Activated CD8-positive, alpha-beta memory T cell treated with anti-CD3 and anti-CD28 coated beads, Interleukin-2, amount 50 U/mL, for 4 hours (primary cell): ENCODE measurements at places on chromosomes 1 and 21.

DNA sequence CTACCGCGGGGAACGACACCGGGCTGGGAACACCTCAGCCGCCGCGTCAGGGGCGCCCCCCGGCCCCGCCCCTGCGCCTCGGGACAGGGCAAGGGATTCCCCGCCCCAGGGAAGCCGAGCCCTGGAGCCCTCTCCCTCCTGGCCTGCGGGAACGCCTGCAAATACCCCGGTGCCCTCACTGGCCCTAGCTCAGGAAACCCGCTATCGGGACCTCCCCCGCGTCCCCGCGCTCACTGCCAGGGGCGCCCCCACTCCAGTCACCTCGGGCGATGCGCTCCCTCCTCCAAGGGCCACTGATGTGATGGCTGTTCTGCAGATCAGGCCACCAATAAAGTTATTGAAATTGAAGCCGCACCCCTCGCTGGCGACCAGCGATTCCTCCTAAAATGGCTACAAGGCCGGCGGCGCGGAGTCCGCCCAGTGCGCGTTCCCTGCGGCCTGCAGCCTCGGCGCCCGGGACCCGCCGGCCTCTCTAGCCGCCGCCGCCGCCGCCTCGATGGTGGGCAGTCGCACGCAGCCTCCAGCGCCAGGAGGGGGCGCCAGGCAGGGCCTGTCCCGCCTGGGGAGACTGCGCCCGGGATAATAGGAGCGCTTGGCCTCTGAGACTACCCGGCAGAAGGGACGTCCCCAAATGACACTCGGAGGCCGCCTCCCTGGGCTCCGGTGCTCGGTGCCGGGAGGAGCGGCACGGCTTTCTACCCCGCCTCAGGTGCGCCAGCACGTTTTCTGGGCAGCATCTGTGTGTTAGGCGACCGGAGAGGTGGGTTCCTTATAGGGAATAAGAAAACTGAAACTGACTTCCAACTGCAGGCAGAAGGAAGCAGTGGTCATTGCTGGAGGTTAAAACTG is at the start of gene PRKAB2:
PRKAB2 (minus strand) TSS at position 303 of the 849 bp plus-strand sequence. CDS start 326 bp downstream, outside the sequence.
- DNase-seq = peak; percentile 90

DNA sequence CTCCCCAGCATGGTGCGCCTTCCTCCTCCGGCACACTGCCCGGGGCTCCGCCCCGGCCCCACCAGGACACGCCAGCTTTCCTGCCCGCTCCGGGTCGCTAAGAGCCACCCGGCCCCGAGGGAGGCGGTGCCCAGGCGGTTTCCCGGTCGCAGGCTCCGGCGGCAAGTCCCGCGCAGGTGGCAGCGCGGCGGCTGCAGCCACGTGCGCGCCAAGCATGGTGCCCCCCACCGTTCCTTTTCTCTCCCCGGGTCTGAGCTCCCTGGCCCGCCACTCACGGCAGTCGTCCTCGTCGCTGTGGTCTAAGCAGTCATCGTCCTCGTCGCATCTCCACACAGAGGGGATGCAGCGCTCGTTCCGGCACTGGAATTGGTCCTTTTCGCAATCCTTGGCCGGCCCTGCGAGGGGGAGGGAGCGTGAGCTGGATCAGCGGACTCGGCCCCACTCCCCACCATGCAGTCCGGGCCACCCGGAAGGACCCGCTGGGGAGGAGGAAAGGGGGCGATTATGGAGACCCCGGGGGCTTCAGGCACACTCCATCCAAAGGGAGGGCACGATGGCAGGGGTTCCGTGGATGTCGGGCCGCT is 1.2 kb downstream of the LRP8 start:
- DNase-seq = peak; percentile 51

DNA sequence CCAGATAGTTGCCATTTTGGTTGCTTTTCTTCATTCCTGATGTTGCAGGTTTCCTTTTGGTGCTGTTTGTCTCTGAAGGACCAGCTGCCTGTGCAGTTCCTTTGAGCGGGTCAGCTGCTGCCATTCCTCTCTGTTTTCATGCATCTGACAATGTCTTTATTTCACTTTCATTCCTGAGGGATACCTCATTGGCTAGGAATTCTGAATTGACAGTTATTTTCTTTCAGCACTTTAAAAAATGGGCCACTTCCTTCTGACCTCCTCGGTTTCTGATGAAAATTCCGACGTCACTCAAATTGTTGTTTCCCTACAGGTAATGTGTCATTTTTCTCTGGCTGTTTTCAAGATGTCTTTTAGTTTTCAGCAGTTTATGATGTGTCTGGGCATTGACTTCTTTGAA is 24.8 kb downstream of the CCSAP start:
- DNase-seq = no peak

DNA sequence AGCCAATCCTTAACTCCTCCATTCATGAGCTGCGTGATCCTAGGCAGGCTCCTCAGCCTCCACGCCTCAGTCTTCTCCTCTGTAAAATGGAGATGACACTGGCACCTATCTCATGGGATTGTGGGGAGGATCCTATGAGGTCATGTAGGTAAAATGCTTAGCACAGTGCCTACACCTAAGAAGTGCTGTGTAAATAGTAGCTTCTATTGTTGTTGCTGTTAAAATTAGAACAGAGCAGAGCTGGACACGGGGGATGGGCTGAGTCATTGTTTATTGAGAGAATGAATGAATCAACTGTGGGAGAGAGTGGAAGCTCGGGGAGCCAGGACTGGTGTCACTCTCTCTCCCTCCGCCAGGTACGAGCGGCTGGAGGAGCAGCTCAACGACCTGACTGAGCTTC is 43.0 kb downstream of the TMCC2 start:
- no peak for DNase-seq

DNA sequence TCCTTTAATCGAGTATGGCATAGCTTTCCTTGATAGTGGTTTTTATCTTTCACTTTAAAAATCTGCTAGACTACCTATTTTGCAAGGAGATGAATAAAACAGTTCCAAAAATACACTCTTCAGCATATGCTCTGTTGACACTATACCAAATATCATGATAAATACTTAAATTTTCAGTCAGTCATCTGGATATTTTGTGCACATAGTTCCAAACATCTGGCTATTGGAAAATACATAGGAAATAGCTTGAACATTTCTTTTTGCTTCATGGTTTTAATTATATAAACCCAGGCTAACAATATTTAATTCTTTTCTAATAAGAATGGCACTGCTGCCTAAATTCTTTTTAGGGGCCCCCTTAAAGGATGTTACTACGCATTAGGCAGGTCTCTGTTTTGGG is 342.1 kb downstream of the NEGR1 start:
- no peak for DNase-seq

- DNase-seq = no peak
Observed at GRCh38 chr1:228976316-228976715, 241.0 kb downstream of the RHOU start.

- DNase-seq = no peak
Observed at GRCh38 chr1:18716112-18716784, 85.6 kb downstream of the PAX7 start.

GRCh38 chr1:155873860-155874259 is 14.5 kb downstream of the SYT11 start:
- DNase-seq = no peak

- no peak for DNase-seq
Observed at GRCh38 chr1:210358626-210359025, 29.9 kb downstream of the HHAT start.

- no peak for DNase-seq
Observed at GRCh38 chr21:26116456-26117011, 54.0 kb downstream of the APP start.

DNA sequence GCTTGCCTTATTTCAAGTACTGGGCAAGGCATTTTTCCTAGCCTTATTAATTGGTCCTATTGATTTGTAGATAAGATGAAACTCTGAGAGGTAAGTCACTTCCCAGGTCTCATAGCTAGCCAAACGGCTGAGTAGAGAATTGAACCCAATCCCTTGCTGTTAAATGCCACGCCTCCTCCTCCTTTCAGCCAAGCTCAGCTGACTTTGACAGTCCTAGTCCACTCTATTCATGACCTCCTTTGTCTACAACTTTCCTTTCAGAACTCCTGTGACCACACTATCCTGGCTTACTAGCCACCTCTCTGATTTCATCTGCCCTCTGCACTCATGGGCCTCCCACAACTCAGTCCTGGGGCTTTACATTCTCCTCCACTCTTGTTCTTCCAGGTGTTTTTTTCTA is 3.9 kb upstream of the NGF start:
- no peak for DNase-seq

GRCh38 chr1:227911376-227911775 is 36.4 kb downstream of the WNT9A start:
- DNase-seq = no peak

- no peak for DNase-seq
Observed at GRCh38 chr1:166383137-166383536, 216.3 kb upstream of the FAM78B start.

- DNase-seq = no peak
Observed at GRCh38 chr1:13512472-13512871, 1.3 kb downstream of the LRRC38 start.

DNA sequence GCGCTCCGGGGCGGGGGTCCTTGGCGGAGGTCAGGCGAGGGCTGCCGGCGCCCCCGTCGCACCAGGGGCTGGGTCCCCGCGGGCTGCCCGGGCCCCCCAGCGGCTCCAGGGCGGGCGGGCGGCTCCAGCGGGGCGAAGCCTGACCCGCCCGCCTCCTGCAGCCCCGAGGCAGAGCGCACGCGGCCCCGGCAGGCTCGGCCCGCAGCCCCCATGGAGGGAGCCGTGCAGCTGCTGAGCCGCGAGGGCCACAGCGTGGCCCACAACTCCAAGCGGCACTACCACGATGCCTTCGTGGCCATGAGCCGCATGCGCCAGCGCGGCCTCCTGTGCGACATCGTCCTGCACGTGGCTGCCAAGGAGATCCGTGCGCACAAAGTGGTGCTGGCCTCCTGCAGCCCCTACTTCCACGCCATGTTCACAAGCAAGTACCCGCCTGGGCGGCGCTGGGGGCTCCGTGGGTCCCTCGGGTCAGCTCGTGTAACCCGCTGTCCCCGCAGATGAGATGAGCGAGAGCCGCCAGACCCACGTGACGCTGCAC is 817 bp downstream of the KLHL17 start:
- DNase-seq = no peak

DNA sequence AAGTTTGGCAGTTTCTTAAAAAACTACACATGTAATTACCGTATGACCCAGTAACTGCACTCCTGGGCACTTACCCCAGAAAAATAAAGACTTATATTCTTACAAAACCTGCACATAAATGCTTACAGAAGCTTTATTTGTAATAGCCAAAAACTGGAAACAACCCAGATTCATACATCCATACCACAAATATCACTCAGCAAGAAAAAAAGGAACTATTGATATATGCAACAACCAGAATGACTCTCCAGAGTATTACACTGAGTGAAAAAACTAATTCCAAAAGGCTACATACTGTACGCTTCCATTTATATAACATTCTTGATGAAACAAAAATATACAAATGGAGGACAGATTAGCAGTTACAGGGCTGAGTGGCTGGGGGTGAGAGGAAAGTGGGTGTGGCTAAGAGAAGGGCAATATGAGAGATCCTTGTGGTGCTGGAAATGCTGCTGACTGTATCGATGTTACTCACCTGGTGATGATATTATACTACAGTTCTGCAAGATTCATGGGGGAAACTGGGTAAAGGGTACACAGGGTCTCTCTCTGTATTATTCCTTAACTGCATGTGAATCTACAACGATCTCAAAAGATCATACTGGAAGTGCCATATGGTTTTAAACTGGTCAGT is 96.0 kb upstream of the GNG4 start:
- no peak for DNase-seq

DNA sequence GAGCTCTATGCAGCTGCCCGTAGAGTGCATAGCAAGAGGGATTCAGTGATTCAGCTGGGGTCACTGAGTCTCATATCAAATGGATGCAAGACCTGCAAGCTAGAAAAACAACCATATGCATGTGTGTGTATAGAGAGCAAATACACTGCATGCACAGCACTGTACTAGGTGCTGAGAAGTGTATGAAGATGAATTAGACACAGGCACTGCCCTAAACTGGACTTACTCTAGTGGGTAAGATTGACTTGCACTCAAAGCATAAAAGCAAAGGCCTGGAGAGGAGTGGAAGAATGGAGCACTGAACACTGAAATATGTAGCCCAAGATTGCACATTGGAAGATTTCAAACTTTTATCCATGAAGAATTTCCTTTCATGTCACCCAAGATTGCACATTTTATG is 5.5 kb upstream of the GBP1 start:
- DNase-seq = no peak

DNA sequence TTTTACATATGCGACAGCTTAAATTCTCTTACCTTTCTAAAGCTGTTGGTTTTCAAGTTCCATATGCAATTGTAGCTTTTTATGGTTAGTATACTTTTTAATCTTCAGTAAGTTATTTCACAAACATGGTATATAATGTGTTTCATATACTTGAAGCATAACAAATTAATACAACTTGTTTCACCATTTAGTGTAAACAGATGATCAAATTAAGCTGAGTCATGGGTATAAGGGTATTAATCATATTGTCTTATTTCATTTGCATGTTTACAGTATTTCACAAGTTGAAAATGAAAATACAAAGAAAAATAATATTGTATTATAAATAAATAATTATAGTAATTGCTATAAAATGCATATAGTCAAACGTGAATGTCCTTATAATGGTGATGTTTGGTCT is 92.1 kb downstream of the PTPRC start:
- DNase-seq = no peak

DNA sequence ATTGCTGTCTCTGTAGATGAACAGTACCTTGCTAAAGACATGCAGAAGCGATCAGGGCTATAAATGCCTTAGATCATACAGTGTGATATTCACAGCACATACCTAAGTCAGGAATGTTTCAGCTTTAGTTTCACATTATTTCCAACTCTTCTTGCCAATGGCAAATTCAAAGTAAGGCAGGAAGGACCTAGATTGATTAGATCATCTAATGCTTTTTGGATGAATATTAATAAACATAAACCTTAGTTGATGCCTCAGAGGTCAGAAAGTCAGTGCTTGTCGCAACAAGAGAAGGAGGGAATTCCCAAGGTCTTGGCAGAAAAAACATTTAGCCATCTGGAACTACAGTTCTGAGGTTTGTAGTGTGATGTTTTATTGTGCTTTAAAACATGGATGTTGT is 122.3 kb downstream of the TNFSF18 start:
- DNase-seq = no peak

GRCh38 chr1:243454328-243454997 is 198.6 kb downstream of the SDCCAG8 start:
- DNase-seq = no peak
